ENCODE measurements at places on chromosomes 7 and 10.

- no peak for DNase-seq
Measured at GRCh38 chr10:68997211-68997610, 8.6 kb downstream of the KIFBP start.

DNA sequence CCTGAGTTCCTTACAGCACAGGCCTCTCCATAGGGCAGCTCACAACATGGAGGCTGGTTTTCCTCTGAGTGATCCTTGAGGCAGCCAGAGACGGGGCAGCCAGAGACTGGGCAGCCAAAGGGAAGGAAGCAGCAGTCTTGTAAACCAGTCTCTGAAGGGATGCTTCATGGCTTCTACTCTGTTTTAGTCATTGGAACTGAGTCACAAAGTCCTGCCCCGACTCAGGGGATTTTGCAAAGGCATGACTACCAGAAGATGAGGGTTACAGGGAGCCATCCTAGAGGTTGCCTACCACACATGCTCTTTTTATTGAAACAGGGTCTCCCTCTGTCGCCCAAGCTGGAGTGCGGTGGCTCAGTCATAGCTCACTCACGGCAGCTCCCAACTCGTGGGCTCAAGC, 44.4 kb upstream of the COMMD3 start:
- DNase-seq, result no peak

- no peak for DNase-seq
Measured at GRCh38 chr10:52276986-52277385, 37.1 kb upstream of the DKK1 start.

DNA sequence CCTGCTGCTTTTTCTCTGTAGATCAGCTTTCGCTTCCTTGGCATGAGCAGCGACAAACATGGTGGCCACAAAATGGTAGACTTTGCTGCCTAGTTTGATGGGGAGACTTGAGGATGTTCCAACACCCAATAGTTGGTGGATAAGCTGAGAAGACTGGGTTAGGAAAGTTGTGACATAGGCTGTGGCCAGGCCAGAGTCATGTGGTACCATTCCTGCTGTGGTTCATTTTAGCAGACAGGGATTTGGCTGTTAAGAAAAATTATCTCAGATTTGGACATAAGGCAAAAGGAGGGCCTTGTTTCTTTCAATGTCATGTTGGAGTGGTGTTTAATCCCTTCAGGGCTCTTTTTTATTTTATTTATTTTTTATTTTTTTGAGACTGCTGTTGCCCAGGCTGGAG, 26.6 kb upstream of the FAM180A start:
- DNase-seq, result no peak

GRCh38 chr7:151696721-151697514, 177.2 kb upstream of the RHEB start:
- DNase-seq, result peak; percentile 58

- no peak for DNase-seq
Measured at GRCh38 chr10:19731560-19731959, 84.7 kb upstream of the PLXDC2 start.

DNA sequence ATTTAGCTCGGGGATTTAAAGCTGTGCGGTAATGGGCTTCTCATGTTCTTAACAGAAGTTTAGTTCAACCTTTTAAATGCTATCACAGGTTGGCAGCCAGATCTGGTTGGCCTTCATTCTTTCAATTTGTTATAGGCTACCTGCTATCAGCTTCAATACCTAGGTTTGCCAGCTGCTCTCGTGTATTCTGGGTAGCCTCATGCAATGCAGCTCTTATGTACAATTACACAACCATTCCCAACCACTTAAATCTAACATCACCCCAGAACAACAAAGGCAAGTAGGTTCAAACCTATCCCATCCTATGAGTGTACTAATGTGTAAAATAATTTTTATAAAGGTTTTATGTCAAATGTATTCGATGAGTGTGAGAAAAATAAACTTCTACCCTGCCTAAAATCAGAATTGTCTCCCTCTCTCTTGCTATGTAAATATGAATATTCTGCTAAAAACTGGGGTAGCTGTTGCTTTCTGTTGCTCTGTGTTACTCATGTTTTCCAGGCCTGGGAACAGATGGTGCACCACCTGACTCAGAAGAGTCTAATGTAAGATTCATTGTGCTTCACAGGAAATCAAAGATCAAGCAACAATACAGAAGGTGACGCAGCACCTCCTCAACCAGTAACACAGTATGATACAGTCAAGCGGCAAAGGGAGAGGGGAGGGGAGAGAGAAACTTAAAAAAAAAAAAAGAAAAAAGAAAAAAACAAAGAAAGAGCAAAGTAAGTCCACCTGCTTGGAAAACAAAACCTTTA, 188.6 kb downstream of the ETV1 start:
- DNase-seq, result no peak

DNA sequence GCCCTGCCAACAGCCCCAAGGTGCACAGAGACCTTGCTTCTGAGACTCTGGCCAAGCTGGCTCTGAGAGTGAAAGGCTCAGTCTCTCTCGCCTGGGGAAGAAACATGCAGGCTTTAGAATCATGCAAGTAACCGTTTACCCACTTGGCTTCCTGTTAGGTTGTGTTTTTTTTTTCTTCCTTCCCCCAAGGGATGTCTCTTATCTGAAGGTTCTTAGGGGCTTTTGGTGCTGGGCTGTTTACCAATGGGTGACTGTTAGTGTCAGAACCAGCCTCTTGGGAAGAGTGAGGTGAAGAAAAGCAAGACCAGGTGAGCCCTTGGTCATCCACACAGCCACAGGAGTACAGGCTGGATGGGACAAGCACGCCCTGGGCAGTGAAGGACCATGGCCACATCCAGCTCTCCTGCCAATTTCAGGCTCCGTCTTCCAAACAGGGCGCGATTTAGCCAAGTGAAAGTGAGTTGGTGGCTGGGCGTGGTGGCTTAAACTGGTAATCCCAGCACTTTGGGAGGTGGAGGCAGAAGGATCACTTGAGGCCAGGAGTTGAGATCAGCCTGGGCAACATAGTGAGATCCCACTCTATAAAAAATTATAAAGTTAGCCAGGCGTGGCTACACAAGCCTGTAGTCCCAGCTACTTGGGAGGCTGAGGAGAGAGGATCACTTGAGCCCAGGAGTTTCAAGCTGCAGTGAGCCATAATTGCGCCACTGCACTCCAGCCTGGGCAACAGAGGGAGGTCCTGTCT, 76.3 kb upstream of the CUX1 start:
- no peak for DNase-seq

DNA sequence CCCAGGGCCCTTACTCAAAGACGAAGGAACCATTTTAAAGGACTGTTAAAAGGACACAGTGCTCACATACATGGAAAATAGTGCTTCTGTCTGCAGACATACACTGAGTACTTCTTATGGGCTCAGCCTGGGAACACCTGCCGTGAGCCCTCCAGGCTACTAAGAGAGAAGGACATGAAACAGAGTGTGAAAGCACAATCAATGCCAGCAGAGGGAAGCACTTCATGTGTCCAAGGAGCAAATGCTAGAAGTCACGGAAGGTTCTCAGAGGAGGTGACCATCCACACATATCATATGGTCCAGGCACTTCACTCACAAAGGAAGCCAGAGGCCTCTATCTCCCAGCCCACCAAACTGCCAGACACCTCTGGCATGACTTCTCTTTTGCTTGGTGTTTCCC, 15.5 kb downstream of the ELMO1 start:
- no peak for DNase-seq

DNA sequence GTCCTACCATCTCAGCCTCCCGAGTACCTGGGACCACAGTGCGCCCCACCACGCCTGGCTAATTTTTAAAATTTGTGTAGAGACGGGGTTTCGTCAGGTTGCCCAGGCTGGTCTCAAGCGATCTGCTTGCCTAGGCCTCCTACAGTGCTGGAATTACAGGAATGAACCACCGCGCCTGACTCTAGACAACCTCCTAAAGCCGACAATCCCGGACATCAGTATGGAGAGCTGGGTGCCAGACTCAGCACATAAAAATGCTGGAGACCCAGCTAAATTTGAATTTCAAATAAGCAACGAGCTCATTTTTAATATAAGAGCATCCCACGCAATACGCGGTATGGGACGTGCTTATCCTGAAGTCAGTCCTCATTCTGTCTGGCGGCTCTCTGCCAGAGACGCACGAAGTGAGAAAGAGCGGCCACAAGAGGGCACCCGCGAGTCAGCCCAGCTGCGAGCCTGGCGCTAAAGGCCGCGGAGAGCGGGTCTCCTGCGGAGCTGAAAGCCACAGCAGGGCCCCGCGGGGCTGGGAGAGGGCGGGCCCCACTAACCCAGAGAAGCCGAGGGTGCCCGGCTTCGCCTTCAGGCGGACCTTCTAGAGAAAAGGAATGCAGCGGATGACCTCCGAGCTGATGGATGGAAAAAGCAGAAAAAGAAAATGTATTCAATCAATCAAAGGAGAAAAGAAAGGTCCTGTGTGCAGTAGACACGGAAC, 7.0 kb downstream of the CALY start:
- no peak for DNase-seq

DNA sequence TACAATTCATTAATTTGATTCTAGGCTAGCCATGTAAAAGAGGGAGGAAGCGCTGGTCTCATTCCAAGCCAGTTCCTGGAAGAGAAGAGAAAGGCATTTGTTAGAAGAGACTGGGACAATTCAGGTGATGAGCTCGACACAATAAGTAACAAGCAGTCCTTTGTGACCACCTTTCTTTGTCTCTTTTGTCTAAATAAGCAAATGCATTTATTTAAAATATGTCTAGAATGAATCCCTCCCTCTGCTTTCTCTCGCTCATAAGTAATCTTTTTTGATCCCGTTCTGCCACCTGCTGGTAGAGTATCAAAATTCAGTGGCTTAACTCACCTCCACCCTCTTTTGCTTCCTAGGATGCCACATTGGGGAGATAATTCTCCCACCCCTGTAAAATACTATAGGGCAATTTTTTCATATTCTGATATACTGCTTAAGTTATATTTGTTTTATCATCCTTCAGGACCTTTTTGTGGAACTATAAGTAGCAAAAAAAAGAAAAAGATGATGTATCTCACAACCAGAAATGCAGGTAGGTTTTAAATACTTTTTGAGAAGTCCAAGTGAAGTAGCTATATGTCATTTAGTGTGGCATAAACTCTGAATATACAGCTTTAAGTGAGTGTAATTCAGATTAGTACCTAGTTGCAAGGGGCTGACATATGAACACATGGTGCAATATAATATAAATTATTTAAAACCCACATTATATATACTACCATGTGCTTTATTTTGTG, 91.5 kb downstream of the GSDME start:
- peak; percentile 56 for DNase-seq

DNA sequence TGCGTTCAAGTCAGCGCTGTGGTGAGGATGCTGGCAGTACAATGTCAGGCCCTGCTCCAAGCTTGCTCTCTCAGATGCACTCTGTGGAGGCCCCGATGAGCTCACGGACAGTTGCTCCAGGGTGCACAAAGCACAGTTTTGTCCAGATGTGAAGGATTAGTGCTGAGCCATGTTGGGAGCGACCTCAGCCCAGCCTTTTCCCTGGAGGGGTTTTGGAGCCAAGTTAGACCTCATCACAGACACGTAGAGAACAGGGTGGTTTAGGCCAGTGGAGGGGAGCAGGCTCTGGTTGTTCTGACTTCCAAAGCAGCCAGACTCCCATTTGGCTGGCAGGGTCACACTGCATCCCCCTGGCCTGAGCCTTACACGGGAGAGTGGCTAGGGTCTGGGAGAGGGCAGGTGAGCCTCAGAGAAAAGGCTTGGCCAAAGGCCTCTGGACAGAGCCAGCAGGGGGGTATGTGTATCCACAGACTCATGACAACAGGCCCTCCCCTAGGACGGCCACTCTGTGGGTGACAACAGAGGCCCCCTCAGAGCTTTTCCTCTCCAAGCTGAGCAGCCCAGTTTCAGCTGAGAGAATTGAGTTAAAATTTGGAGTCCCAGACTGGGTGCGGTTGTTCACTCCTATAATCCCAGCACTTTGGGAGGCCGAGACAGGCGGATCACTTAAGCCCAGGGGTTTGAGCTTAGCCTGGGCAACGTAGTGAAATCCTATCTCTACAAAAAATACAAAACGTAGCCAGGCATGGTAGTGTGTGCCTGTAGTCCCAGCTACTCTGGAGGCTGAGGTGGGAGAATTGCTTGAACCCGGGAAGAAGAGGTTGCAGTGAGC, 4.7 kb downstream of the PLAC9 start:
- no peak for DNase-seq

- no peak for DNase-seq
Measured at GRCh38 chr7:131231381-131232220, 96.1 kb upstream of the MKLN1 start.

- no peak for DNase-seq
Measured at GRCh38 chr7:148556892-148557291, 33.7 kb upstream of the C7orf33 start.

DNA sequence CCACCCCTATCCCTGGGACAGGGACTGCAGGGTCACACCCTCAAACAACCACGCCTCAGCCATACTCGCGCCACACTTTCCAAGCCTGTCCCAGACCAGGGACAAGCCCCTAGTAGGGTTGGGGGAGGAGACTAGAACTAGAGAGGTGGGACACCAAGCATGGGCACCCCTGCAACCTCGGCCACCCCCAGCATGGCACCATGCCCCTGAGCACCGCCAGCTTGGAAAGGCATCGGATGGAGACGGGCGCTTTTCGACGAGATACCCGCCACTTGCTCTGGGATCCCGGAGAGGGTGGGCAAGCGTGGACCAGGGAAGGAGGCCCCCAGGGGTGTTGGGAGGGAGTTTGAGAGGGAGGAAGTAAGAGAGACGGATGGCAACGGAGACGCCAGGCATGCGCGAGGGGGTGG, 13.1 kb upstream of the KMT2E start:
- no peak for DNase-seq

DNA sequence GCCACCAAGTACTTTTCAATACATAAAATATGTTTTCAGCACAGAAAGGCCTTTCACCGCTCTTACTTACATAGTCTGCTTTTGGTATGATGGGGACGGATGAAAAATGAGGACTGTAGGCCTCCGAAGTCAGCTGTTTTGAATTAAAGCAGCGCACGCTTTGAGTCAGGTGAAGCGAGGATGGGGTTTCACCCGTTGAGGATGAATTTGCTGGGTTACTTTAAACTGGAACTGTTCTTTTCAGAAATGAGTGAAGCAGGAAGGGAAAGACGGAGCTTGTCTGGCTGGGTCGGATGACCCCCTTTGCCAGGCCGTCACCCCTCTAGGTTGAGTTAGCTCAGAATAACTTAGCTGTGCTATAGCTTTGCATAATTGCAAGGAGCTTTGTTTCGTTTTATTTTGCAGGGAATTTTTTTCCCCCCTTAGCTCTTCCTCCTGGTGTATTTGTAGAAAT, 40.0 kb downstream of the CUX1 start:
- no peak for DNase-seq

GRCh38 chr7:91883676-91884362, 3.3 kb upstream of the MTERF1 start:
- no peak for DNase-seq

DNA sequence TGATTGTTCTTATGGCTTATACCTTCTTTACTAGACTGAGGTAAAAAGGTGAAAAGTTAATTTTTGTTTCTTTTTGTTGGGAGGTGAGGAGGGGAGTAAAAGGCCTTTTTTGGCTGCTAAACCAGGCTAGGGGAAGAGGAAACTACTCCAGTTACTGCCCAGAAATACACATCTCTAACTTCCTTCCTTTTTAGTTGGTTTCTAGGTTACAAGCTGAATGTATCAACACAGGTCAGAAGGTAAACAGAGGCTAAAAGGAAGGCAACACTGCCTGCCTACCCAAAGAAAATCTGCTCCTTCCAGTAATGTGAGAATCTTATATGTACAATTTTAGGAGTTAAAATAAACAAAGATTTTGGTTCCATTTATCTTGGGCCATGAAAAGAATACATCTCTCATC, 140.4 kb downstream of the NRBF2 start:
- DNase-seq, result no peak

- DNase-seq, result no peak
Measured at GRCh38 chr10:60448246-60448645, 58.6 kb upstream of the ANK3 start.

Measured in NCI-H1417 treated with DMSO at 0.1 percent for 48 hours (cell line).